ENCODE measurements at places on chromosomes 7 and 10.
A peak's percentile ranks its signal among the peaks of the same experiment; 100 is the strongest.

- no peak for DNase-seq
These were observed 664.3 kb downstream of the KCNMA1 start for GRCh38 chr10:76973091-76974016.

GRCh38 chr7:12317675-12318074 is 86.0 kb downstream of the VWDE start:
- no peak for DNase-seq

- DNase-seq = no peak
These were observed 57.2 kb downstream of the RASGEF1A start for GRCh38 chr10:43209651-43210141.

- no peak for DNase-seq
These were observed 803.1 kb downstream of the PCDH15 start for GRCh38 chr10:53997953-53998352.

GRCh38 chr7:94050046-94050445 is 45.9 kb upstream of the BET1 start:
- no peak for DNase-seq

DNA sequence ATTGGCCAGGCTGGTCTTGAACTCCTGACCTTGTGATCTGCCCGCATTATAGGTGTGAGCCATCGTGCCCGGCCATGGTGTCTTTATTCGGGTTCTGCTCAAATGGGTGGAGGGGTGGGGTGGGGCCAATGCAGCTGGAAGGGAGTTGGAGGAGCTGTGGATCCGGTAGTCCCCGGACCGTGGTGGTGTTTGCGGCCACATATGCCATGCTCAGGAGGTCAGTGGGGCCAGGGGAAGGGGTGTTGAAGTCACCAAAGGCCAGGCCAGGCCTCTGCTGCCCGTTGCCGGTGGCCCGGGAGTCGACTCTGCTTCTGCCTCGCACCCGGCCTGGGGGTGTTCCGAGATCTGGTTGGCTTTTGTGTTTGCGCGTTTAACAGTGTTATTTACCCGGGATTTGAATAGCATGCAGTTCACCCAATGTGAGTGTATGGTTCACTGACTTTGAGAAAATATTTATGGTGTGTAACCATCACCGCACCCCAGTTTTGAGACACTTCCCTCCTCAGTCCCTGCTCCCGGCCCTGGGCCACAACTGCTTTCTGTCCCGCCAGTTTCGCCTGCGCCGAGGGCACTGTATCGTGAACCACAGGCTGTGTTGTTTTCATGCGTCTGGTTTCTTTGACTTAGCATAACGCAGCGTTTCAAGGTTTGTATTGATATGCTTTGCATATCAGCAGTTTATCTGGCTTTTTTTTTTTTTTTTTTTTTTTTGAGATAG is 10.7 kb downstream of the INPP5A start:
- DNase-seq = no peak

GRCh38 chr7:15558756-15559155 is 3.1 kb downstream of the AGMO start:
- peak; percentile 11 for DNase-seq

DNA sequence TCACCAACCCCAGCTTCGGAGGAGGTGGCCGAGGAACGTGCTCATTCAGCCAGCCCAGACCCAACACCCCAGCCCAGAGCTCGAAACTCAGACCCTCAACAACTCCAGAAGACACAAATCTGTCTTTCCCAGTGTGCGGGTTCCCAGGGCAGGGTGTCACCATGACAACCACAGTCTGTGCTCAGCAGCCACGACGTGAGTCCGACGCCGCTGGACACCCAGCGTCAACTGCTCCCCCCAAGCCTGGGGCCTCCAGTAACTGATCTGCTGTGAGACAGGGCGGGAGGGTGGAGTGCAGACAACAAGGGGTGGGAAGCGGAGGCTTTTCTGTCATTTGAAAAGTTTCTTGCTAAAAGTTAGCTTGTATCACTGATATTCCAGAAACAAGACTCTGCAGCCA is 167.2 kb downstream of the MAD1L1 start:
- DNase-seq = no peak

DNA sequence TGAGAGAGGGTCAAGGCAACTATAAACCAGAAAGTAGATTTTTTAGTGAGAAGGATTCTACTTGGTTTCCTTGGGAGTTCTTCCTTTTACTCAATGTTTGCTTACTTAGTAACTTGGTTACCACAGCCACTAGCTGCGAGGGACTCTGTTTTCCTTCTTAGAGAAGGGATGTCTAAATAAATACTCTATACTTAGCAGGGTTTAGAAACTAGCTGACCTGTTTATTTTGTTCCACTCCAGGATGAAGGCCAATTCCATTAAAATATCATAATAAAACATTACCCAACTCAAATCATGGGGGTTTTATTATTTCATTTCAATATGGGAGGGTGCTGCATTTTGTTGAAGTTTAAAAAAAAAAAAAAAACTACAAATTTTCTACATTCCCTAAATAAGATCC is 87.3 kb downstream of the PPP1R3A start:
- peak; percentile 66 for DNase-seq

GRCh38 chr7:106262221-106262881 is 22.4 kb downstream of the NAMPT start:
- DNase-seq = no peak

DNA sequence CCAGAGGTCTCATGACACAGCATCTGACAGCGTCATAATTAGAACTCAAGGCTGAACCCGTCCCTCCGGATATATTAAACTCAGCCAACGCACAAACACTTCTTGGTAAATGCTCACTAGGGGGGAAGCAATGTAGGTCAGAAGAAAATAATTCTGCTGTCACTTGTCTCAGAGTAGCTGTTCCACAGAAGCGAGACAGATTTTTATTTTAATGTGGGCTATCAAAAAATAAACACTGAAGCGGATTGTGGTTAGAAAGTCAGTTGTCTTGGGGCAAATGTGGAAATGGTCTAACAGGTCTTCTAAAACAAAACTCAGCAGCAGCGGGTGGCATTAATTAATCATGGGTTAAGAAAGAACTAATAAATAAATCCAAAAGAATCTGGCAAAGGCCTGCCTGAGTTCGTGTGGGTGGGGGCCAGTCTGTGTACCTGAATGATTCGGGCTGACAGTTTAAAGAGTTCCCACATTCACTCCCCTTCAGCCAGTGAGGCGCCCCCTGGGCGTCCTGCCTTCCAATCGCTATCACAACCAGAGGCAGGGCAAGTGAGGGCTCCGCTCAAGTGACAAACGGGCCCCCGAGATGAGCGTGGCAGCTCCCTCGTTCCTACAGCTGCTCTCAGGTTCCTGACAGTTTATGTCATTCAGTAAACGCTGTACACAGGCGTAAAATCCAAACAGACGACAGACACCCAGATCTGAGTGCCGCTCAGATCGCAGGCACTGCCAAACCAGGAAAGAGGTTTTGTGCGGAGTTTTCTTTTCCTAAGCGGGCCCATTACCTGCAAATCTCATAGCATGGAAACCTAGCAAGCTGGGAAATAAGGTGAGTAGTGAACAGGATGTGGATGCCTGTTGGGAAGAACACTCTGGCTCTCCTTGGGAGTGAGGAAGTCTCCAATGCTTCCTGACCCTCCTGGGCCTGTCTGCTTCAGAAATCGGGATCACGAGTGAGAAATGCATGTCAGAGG is 52.9 kb downstream of the NRAP start:
- peak; percentile 32 for DNase-seq

- no peak for DNase-seq
These were observed 63.3 kb downstream of the GSAP start for GRCh38 chr7:77352665-77353406.

- DNase-seq = no peak
These were observed 7.4 kb downstream of the HK1 start for GRCh38 chr10:69285699-69286098.

DNA sequence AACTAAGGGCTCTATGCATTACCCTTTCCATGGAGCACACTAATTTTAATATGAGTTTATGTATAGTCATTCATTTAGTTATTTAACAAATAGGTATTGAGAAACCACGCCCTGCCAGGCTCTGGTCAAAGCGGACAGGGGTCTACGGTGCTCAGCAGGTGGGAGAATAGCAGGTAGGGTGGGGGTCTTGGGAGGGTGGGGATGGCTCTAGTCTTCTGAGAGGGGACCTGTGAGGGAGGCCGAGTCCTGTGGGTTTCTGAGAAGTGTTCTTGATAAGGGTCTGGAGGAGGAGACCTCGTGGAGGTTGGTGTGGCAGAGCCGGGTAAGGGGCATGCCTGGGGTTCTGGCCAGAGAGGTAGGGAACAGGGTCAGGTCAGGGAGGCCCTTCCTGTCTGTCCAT is 1.1 kb downstream of the WDFY4 start:
- DNase-seq = no peak

DNA sequence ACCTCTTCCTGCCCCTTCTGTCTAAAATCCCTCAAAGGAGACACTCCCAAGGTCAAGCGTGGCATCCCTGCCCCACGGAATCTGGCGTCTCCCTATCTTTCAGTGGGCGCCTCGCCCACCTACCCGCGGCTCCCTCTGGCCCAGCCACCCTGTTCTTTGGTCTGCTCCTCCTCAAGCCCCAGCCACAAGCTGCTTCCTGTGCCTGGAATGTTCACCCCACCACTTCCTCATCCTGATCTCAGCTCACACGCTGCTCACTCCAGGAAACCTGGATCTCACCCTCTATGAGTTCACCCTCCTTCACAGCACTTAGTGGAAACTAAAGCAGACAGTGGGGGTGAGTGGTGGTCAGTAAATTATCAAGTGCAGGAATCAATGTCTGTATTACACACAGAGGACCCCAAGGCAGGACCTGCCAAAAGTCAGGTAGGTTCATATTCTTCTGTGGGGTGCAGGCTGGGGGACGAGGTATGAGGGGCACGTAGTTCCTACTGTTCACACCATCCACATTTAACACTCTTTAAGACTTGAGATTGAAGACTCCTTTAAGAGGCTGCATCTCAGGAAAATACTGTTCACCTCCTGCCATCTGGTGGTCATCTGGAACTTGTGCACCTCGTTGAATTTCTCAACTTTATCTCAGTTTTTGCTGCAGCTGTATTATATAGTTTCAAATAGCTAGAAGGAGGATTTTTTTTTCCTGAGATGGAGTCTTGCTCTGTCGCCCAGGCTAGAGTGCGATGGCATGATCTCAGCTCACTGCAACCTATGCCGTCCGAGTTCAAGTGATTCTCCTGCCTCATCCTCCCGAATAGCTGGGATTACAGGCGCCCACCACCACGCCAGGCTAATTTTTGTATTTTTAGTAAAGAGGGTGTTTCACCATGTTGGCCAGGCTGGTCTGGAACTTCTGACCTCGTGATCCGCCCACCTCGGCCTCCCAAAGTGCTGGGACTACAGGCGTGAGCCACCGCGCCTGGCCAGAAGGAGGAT is 166.6 kb downstream of the ARHGAP21 start:
- DNase-seq = peak; percentile 58

DNA sequence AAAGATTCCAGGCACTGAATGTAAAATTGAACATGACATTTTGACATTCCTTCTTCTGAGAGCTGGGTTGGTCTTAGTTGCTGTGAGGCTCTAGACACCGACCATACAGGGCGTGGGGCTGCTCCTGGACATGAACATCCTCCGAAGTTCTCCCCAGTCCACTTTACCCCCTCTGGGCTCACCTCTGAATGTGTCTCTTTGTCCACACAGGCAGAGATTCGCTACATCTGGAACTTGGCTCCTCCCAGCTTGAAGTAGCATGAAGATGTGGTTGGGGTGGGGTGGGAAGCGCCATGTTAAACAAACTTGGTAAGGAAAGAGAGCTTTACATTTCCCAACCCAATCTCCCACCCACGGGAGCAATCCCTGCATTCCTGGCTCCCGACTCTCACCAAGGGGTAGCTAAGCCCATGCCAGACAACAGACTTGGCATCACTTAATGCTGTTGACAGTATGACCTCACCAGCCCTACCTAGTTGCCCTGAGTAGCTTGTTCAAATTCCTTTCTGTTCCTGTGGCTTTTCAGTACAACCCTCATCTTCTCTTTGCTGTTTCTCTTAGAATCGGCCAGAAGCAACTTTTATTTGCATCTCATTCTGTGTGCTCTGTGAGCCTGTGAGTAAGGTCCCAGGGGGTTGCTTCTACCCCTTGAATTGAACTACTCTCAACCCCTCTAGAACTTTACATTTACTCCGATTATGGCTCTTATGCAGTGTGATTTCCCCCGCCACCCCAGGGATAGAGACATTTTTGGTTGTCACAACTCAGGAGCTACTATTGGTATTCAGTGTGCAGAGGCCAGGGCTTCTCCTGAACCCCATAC is 211.4 kb downstream of the SEC23IP start:
- no peak for DNase-seq

GRCh38 chr7:45626441-45627430 is 52.6 kb downstream of the ADCY1 start:
- no peak for DNase-seq
